MV-4-11 (cell line): ENCODE measurements at places on chromosomes 6 and 20.

DNA sequence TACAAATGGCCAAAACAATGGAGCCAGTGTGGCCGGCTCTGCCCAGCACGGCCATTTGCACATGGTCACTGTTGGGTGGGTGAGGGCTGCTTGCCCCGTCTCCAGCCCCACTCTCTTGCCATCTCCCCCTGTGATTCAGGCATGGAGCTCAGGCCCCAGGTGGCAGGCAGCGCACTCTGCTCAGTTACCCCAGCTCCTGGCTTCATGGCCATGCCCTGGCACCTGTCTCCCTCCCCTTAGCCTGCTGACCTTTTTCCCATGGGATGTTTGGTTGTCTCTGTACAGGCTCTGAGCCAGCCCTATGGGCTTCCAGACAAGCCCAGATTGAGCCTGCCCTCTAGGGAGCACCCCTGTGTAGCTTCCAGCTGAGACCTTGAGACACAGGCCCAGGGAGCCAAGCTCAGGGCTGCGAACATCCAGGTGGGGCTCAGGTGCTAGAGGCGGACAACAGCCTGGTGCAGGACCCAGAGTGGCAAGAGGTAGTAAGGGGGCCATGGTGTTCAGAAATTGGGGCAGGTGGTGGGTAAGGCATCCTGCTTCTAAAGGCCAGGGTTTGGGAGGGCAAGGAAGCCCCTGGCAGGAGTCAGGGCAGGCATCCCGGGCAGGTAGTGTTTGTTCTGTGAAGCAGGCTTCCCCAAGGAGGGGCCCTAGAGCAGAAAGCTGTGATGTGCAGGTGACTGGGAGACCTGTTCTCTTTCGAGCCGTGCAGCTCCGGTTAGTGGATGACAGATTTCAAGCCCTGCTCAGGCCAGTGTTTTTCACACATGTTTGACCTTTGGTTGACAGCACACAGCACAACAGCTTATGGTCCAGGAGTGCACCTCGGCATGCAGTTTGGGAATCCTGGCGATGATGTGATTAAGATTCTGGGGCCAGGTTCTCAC, 17.7 kb downstream of the SYNJ2 start:
- no peak for DNase-seq

- peak; percentile 69 for DNase-seq
These were observed 40.6 kb downstream of the LYRM2 start for GRCh38 chr6:89597988-89598387.

DNA sequence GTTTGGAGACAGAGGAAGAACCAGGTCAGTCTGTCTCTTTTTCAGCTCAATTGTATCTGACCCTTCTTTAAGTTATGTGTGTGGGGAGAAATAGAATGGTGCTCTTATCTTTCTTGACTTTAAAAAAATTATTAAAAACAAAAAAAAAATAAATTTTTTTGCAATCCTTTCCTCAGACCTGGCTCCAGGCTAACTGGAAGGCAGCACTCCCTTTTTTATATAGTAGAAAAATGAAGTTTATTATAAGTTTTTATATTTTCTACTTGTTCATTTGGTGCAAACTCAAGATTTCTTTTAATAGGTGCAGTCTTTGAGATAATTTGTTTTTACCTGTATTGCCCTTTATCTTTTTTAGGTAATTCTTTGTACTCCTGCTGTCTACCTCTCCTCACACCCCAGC, 129.6 kb downstream of the SULF2 start:
- DNase-seq, result no peak

DNA sequence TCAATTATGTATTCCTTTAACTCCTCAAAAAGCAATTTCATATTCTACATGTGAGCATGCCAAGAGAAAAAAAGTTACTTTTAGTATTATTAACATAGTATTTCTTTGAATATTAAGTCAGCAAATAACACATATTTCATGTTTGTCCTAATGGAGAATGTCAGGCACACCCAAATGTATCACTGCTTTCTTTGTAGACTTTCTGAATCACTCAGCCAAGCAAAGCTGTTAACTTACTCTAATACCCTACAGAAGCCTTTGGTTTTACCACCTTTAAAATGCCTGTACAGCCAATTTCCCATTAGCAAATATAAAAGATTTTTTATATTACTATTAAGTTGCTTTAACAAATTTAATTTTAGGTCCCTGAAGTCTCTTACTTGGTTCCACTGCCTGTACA, 23.8 kb downstream of the FRK start:
- no peak for DNase-seq

DNA sequence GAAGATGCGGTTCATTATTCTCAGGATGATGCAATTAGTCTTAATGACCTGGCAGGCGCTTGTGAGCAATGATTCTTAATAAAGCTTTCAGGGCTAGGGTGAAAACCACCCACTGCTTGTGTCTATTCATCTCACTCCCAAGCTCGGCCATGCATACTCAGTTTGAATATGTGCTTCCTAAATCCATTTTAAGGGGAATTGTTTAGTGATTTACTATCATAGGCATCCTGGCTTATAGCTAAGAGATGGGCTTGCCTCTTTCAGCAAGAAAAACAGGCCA, 141.1 kb upstream of the SLC24A3 start:
- DNase-seq, result no peak

DNA sequence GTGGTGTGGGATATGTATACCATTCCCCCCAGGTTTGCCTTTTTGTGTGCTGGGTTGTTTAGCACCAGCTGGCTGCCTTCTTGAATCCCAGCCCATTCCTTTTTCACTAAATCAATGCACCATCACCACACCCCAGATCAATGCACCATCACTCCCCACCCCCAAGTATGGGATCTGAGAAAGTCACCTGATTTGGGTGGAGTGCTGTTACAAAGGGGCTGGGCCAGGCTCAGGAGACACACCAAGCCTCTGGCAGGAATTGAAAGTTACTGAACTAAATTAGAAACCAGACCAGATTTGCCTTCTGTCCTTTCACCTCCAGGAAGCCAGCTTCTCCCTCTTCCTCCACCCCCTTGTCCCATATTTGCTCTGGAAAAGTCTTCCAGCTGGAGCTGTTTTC, 19.6 kb upstream of the PKHD1 start:
- DNase-seq, result no peak

- DNase-seq, result no peak
These were observed 62.3 kb downstream of the MAP7 start for GRCh38 chr6:136487759-136488425.

- DNase-seq, result peak; percentile 42
These were observed 252.9 kb upstream of the KCNG1 start for GRCh38 chr20:51275826-51276225.

DNA sequence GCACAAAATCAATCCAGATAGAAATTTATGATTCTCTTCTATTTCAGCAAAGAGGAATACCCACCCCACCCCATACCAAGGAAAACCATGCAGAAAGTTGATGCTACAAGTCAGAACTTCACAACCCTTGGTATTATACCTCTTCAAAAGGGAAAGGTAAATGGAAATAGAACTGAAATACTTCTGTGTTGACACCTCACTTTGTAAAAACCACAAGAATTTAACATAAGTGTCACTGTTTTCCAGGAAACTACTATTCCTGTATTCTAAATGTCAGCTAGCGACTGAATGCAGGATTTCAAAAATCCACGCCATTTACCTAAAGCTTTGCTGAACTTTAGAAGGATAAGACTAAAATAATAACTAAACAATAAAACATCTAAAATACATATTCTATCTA, 3.6 kb downstream of the CPNE1 start:
- DNase-seq, result no peak

GRCh38 chr6:117018771-117019170, 141.7 kb downstream of the RFX6 start:
- DNase-seq, result no peak

DNA sequence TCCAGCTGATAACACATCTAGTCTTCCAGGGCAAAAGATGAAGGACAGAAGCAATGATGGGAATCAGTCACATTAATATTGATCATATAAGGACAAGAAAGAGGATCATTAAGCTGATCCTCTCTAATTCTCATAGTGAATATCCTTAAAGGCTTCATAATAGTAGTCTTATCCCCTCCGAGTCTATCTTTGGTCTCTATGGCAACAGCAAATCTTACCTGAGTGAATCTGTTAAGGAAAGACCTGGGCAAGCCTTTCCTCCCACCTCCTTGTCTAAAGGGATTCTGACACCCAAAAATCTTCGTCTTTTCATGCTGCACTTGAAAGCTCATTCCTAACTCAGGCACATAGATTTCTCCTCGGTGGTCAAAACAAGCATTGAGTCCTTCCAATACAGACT, 86.4 kb upstream of the LYRM2 start:
- no peak for DNase-seq

GRCh38 chr6:150443621-150444020, 74.8 kb downstream of the IYD start:
- DNase-seq, result no peak
